ENCODE measurements at places on chromosomes 4 and X. TPM values are rescaled to one million over a fixed set of nuclear protein-coding genes. Genes with fewer than 3 reads are reported as not detected.

GRCh38 chrX:129523079-129523911, at the start of gene SMARCA1:
Gene SMARCA1, minus strand, starts transcription at chrX:129523490. Its CDS starts 120 bp downstream, at chrX:129523370.
- peak; percentile 17 for DNase-seq

DNA sequence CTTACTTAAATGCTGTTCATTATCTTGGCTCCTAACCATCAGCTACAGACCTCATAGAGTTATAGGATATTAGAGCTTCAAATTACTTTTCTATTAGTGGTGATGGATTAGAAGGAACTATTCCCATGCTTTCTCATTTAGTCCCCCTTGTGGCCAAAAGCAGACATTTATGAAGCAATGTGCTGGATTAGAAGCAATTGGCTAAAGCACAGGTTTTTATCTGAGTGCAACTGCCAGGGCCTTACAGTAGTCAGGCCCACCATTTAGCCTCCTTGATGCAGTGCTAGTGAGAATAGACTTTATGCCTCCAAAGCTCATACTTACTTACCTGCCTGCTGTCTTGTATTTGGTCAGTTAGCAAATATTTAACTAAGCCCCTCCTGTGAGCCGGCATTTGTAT, 93.0 kb downstream of the TSPAN7 start:
- DNase-seq = no peak

DNA sequence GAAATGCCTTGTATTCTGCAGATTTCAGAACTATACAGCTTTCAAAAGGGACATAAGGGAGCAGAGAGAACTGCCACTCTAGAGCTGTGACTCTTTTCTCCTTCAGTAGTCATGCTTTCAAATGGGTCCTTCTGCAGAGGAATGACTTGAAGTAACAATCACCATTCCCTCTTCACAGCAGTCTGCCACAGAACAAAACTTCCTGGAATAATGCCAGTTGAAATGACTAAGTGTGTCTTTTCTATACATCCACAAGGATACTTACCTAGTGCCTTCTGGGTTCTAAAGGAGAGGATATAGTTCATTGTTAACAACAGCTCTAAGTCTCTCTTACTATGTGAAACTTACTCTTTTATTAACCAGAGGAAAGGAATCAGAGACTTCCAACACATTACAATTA, 515.4 kb upstream of the ATOH1 start:
- no peak for DNase-seq

DNA sequence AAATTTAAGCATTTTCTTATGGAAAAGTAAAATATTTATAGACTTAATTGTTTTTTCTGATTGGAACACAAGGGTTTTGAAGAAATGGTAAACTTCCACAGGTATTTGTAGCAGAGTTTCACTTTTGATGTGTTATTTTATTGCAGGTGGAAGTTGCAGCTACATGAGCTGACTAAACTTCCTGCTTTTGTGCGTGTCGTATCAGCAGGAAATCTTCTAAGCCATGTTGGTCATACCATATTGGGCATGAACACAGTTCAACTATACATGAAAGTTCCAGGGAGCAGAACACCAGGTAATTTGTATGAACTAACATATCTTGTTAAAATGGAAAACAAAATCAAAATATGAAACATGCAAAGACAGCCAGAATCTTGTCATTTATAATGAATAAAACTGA, 117.4 kb downstream of the DIPK2B start:
- no peak for DNase-seq

DNA sequence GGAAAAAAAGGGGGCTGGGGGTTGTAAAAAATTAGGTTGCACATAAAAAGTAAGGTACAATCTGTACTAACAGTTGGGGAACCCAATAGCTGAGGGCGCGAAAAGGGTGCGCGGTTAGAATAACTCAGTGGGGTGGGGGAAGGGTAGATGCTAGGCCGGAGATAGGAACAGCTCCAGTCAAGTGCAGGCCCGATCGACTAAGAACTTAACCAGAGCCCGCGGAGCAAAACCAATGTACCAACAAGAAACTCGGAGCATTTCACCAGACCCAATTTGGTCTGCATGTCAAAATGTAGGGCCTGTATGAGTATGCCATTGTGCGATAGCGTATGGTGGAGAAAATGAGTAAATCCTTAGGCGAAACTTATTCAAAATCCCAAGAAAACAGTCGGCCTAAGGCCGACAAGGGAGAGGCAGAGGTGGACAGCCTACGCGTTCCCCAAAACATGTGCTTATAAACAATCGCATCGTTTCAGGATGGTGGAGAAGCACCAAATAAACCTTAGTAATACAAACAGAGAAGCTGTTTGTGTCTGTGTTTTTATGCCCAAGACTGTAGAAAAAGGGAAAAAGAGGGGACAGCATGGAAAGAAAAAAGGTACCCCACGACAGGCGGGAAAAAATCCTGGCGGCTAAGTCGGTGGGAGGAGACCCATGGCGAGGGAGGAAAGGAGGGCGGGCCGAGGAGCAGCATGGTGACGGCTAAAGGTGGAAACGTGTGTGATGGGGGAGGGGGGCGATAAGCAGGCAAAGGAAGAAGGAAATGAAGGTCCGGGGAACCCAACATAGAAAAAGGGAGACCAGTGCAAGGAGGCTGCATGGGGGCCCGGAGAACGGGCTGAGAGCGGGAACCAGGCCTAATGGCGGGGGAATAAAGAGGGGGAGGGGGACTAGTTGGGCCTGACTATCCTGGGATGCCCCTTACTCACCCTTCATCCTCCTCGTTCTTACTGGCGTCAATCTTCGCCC, 990 bp downstream of the HNRNPD start:
- peak; percentile 85 for DNase-seq

DNA sequence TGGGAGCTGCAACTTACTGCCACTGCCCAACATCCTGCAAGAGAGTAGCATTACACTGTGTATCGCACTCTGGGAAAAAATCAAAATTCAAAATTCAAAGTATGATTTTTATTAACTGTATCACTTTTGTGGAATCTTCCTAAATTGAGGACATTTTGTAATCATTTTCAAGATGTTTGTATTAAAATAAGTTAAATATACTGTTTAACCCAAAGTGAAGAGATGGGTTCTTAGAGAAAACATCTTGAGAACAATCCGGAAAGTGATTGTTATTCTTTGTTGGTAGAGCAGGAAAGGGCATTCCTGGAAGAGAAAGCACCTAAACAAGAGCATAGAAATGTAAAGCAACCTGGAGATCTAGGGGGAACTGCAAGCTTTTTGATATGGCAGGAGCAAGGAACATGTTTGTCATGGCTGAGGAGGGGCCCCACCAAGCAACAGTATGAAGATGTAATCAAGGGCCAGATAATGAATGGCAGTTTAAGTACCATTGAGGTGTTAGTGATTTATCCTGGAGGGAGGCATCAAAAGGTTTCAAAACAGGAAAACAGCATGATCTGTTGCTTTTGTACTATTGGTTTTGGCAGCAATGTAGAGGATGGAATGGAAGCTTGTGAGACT, 14.1 kb upstream of the SEC24D start:
- DNase-seq = no peak

Gene ENPP6
- not detected for total RNA-seq

Gene OPN1LW
- not detected for total RNA-seq
